ENCODE measurements at places on chromosomes 7 and 10.

- DNase-seq, result peak; percentile 19
Measured at GRCh38 chr7:27739301-27739908, 557 bp upstream of the TAX1BP1 start.

DNA sequence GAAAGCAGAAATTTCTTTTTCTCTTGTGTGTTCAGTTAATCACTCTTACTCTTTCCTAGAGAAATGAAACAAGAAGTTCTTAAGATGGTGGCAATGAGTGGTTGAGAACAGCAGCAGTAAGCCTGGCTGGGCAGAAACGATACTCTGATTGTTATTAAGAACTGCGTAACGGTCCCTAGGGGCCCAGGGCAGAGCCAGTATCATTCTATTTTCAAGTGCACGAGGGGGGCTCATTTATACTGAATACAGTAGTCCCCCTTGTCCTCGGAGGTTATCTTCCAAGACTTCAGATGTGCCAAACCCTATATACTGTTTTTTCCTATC lies 64.9 kb downstream of the EEPD1 start:
- DNase-seq, result no peak

DNA sequence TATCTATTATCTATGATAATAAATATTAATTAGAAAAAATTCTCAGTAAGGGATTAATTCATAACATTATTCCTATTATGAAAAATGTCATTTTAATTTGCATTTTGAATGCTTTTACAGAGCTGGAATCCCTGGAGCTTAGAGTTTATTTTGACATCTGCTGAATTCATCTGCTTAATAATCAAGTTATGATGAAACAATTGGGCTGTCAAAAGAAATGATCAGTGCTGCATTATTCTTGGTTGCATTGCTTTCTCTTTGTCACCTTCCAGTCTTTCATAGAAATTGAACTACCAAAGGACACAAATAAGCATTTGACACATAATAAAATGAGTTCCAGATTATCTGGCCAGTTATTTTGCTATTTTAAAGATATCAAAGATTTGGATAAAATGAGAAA lies 40.0 kb upstream of the MACC1 start:
- no peak for DNase-seq

DNA sequence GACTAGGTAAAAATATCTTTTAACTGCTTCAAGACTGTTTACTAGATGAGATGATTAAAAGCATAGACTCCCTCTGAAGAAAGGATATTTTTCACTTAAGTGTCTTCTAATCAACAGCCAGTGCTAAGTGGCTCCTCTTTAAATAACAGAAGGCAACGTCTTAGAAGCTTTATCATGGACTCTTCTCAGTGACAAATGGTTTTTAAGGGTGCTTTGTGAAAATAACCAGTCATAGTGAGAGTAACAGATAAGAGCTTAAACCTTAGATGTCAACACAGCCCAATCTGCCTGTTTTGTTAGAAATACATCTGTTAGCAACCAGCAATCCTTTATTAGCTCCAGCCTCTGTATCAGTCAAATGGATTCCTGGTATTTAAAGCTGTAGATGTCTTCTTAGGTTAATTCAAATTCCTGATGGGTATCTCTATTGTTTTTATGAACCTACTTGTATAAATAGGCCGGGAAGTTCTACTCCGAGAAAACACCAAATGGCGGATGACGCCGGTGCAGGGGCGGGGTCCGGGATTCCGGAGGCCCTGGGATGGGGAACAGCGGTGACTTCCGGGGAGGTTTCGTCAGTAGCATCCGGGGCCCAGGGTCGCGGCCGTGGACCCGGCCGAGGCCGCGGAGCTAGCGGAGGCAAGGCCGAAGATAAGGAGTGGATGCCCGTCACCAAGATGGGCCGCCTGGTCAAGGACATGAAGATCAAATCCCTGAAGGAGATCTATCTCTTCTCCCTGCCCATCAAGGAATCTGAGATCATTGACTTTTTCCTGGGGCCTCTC lies 285.4 kb downstream of the GPR37 start:
- no peak for DNase-seq

- DNase-seq, result no peak
Measured at GRCh38 chr7:156474241-156474743, 166.3 kb upstream of the RNF32 start.

DNA sequence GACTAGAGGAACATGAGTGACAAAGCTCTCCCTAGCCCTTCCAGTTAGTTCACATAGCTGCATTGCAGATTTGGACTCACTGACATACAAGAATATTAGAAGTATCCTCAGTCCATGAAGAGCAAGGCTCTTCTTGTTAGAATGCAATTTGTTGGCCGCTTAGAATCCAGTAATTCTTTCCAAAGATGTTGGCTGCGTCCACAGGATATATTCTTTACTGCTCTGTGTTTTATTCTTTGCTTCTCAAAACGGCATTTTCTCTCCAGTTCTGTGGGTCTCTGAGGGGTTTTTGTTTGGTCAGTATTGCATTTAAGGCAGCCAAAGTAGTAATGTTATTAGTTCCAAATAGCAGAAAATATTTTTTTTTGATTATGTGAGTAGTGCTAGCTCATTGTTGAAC lies 588.6 kb downstream of the DNAJB9 start:
- no peak for DNase-seq

GRCh38 chr10:24726626-24727025 lies 2.9 kb upstream of the ARHGAP21 start:
- DNase-seq, result no peak

GRCh38 chr7:82273886-82274285 lies 169.7 kb downstream of the CACNA2D1 start:
- DNase-seq, result no peak

DNA sequence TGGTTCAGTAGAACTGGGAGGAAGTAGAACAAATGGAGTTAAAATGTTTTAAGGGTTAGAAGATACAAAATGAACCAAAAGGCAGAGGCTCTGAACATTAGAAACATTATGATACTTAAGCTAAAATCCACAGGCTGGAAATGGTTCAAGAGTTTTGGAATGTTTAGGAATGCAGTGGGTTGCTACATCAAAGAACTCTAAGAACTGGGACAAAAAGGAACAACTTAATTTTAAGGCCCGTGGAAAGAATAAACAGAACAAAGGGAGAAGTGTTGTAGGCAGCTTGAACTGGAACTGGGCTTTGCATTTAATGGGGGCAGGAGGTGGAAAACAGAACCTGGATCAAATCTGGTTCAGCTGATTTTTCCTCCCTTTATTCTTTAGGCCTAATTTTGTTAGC lies 3.5 kb upstream of the C7orf25 start:
- DNase-seq, result no peak

DNA sequence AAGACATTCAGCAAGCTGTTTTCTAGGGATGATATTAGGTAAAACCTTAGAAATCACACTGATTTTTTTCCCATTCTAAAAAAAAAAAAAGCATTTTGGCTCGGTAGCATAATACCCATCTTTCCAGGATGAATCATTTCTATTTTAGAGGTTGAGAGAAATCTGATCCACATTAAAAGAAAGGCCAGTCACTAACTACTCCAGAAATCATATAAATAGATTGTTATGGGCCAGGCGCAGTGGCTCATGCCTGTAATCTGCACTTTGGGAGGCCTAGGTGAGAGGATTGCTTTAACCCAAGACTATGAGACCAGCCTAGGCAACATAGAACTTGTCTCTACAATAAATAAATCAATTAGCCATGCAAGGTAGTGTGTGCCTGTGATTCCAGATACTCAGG lies 164.3 kb downstream of the BAMBI start:
- no peak for DNase-seq

- DNase-seq, result no peak
Measured at GRCh38 chr7:8785081-8785480, 351.7 kb downstream of the NXPH1 start.

DNA sequence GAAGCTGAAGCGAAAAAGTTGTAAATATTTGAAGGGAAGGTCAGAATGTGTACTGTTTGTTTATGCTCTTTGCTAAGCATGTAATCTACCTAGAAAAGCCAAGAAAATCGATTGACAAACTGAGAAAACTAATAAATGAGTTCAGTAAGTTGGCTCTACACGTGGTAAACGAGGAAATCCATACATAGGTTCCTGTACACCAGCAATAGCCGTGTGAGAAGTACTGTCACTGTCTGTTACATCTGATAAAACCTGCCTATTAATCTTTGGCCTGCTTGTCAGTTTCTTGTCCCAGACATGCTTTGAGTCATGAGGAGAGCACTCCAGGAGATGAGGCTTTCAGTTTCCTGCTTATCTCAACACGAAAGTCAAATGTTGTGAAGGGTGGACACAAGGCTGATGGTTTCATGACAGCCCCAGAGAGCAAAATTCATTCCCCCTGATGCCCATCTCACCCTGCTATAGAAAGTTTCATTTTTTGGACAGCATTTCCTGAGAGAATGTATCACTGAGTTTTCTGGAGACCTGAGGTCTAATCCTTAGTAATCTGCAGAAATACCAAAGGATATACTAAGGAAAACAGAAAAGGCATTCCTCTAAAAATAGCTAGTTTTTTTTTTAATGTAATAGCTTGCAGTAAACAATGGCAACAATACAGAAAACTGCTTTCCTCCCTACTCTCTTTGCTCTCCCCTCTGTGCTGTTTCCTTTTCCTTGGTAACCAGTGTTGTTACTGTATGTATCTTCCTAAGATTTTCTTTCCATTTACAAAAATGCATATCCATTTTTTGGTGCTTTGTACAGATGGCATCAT lies 18.8 kb downstream of the BMPR1A start:
- DNase-seq, result no peak

DNA sequence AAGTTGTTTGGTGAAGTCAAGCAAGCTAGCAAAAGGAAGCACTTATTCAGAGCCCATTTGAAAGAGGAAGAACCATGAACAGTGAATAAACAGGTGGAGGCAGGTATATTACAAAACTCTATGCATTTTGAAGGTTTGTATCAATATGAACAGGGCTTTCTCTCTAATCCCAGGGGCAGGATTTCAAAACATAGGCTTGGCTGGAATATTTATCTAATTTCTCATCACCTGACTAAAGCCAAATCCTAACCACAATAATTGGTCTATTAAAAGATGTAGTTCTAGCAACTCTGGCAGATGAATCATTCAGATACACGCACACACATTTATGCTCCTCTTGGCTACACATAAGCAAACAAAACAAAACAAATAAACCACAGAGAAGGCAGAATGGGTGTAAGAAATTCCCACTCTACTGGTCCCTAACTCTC lies 554.4 kb downstream of the INHBA start:
- DNase-seq, result no peak

DNA sequence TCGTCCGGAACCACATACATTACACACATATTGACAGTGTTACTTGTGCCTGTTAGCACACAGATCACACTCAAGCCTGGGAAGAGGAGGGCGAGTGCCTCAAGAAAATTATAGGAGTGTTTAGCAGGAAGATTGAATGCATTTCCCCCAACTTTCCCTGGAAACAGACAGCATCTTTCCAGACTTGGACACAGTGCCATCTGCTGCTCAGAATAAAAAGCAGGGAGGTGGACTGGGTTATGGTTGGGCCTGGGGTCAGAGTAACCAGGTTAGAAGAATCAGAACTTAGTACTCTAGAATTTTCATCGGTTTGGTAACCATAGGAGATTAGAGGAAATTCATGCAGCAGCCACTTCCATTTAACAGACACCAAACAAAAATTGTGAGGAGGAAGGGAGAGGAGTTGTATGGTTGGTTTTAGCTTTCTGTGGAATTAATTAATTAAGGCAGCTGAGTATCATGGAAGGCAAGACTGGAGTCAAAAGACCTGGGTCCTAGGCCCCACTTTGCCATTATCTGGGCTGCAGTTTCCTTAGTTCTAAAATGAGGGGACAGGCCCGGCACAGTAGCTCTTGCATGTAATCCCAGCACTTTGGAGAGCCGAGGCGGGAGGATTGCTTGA lies 43.4 kb upstream of the OPTN start:
- DNase-seq, result no peak

- DNase-seq, result no peak
Measured at GRCh38 chr7:139660317-139661042, 117.3 kb downstream of the HIPK2 start.

- DNase-seq, result no peak
Measured at GRCh38 chr7:155943251-155943899, 131.1 kb upstream of the SHH start.

- no peak for DNase-seq
Measured at GRCh38 chr10:27982875-27983543, 15.9 kb downstream of the ODAD2 start.

GRCh38 chr10:50279489-50279888 lies 28.2 kb upstream of the ASAH2 start:
- no peak for DNase-seq

GRCh38 chr7:22885797-22886261 lies 63.2 kb upstream of the TOMM7 start:
- no peak for DNase-seq

DNA sequence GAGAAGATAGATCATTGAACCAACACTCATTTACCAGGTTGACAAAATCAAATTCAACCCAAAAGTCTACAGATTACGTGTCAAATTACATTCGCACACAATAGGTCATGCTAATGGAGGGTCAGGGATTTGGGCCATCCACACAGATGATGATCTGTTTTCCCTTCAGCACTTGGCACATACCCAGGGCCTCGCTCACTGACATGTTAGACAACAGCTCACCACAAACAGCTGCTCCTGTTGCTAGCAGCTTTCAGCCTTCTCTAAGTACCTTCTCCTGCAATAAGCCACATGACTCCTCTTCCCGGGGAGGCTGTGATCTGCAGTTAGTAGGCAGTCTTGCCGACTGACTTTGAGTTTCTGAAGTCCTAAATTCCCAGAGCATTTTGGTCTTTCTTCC lies 18.4 kb downstream of the NKX2-3 start:
- peak; percentile 40 for DNase-seq

DNA sequence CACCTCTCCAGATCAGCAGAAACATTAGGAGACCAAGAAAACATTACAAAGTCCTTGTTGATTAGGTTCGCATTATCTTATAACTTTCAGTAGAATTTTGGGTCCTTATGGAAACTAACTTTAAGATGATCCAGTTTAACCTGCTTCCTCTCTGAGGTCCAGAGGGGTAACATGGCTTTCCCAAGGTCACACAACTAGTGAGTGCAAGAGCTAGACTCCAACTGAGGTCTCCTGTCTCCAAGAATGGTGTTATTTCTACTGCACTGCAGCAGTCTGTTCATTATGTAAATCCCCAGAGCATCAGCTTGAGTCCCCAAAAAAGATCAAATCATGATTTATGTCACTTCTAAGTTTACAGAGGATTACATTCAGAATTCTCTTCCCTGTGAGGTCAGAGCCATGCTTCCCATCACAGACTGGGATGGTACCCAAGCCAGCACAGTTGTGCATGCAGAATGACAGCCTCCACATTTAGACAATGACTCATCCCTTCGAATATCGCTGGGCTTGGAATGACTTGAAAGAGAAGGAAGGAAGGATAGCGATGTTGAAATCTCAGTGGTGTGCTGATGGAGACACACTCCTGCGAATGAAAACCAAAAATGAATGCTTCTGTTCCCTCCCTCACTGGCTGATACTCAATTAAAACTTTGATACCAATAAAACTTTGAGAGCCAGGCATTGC lies 163.1 kb upstream of the PLXNA4 start:
- no peak for DNase-seq

Measured in DMS79 (cell line).